ENCODE measurements at places on chromosomes 1 and 21.
A peak's percentile ranks its signal among the peaks of the same experiment; 100 is the strongest.

GRCh38 chr1:31987135-31987619 lies 26.5 kb upstream of the KHDRBS1 start:
- peak; percentile 65 for DNase-seq

GRCh38 chr1:95402780-95403179 lies 168.8 kb downstream of the RWDD3 start:
- no peak for DNase-seq

- no peak for DNase-seq
Observed at GRCh38 chr1:52346653-52347052, 19.4 kb downstream of the CC2D1B start.

GRCh38 chr1:85058311-85058710 lies 10.0 kb upstream of the MCOLN3 start:
- DNase-seq = no peak

Data from fibroblast of skin of scalp (primary cell).